T-cell (primary cell): ENCODE measurements at places on chromosomes 12 and 14. TPM values are rescaled to one million over a fixed set of nuclear protein-coding genes. Genes with fewer than 3 reads are reported as not detected.

GRCh38 chr14:26959437-26959836 is 361.6 kb upstream of the NOVA1 start:
- DNase-seq = no peak

GRCh38 chr14:99660794-99661193 is 15.9 kb downstream of the HHIPL1 start:
- DNase-seq = no peak

DNA sequence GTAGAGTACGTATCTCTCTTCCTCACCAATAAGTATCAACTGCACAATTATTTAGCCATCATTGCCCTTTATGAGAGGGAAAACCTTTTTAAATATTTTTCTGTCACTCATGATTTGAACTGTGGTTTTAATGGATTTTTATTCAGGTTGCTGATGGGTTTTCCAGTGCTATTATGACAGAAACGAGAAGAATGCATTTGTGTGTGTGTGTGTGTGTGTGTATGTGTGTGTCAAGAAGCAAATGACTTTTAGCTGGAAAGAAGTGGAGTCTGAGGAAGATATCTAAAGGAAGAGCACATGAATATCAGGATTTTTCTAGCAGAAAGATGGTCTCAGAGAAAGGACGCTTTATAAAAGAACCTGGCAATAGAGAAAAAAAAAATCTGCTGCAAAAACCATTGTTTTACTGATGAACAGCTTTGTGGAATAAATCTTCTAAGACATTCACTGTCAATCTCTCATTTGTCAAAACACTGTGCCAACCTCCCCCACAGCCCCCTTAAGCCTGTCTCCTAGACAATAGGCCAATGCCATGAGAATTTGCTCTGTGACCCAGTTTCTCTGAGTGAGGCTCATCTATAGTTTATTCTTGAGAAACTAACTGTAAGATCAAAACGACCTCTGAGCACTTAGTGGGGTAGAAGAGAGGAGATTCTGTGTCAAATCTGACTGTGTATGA is 417.7 kb downstream of the FLRT2 start:
- DNase-seq = no peak

DNA sequence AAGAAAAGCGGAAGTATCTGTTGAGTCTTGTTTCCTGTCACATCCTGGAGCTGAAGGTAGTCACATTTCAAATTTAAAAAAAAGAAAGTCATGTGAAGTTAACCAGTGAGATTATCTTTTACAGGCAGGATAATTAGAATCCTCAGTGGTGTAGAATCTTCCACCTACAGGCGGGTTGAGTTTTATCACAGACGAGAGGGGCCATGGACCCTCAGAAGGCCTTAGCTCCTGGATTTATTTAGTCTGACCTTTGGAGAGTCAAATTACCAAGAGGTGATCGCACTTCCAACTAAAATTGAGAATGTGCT is 13.0 kb upstream of the GNG2 start:
- DNase-seq = no peak

DNA sequence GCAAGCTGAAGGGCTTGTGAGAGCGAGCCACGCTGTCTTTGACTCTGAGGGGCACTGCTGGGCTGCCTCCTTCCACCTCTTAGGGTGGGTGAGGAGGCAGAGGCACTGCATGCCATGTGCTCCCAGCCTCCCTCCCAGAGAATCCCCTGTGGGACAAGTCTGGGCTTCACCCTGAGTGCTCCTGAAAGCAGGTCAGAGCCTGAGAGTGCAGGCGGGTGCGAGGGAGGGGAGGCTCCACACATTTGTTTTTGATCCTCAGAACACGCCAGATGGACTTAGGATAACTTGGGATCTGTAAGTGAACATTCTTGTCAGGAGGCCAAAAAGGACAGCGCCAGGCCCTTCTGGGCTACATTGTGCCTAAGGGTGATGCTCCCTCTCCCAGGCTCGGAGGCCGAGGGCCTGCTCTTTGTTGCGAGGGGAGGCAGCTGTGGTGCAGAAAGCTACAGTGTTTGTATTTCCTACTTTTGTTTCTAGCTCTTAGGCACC is 155.4 kb downstream of the TMX1 start:
- DNase-seq = no peak

GRCh38 chr14:105933238-105933637 is 406.9 kb downstream of the TMEM121 start:
- no peak for DNase-seq

DNA sequence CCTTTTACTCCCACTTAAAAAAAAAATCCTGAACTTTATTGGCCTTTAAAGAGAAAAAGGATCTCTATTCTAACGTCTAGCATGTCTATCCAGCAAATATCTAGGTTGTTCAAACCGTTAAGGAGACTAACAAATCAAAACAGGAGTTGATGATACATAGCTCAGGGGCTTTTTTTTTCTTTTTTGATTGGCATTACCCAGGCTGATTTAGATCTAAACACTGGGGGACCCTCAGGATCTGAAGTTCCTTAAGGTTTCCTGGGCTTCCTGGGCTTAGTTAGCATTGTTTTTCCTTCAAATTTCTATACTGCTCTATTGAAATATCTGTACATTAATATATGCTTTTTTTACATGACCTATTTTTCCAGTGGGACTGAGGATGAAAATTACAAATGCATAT is 42.3 kb downstream of the EFCAB11 start:
- DNase-seq = no peak

- no peak for DNase-seq
Observed at GRCh38 chr14:78697341-78697740, 527.2 kb downstream of the NRXN3 start.

DNA sequence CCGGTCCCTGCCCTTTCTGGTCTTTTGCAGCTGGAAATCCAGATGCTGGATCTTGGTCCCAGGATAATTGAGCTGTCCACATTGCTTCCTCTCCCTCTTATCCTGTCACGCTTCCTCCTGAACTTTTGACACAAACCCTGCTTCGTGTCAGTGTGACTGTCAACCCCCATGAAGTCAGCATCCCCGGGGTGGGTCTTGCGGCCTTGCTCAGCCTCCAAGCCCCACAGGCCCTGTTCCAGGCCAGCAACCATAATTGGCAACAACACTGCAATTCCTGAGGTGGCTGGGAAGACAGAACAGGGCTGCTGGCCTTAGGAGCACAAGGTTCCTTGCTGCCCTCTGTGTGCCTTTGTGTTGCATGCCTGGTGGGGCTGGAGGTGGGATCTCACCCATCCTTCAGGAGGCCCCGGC is 74.9 kb downstream of the NTF3 start:
- DNase-seq = no peak

- DNase-seq = no peak
Observed at GRCh38 chr14:49733836-49734235, 34.1 kb upstream of the KLHDC2 start.

GRCh38 chr12:25463521-25463920 is 89.6 kb downstream of the LMNTD1 start:
- DNase-seq = no peak

DNA sequence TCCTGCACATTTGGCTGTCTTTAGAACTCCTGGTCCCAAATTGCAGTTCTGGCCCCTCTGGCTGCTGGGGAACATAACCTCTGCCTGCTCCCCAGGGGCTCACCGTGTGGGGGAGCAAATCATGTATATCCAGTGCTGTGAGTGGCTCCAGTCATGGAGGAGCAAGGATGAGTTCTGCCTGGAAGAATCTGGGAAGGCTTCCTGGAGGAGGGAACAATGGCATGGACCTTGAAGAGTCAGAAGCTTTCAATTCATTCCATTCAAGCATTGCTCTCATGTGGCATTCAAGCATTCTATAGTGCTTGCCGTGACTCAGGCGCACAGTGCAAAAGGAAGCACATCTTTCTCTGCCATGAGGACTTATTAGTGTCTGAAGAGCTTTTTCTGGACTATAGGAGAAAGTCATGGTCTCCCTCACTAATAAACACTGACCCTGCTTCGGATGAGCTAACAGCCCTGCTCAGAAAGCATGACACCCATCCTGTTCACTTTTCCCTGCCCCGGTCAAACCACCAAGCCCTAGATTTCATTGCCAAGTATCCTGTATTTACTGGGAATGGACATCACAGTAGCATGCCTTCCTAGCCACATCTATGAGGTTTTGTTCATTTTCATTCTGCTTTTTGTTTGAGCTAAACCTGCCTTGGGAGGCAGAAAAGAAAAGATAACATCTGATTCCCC is 3.5 kb downstream of the IFI27 start:
- no peak for DNase-seq

DNA sequence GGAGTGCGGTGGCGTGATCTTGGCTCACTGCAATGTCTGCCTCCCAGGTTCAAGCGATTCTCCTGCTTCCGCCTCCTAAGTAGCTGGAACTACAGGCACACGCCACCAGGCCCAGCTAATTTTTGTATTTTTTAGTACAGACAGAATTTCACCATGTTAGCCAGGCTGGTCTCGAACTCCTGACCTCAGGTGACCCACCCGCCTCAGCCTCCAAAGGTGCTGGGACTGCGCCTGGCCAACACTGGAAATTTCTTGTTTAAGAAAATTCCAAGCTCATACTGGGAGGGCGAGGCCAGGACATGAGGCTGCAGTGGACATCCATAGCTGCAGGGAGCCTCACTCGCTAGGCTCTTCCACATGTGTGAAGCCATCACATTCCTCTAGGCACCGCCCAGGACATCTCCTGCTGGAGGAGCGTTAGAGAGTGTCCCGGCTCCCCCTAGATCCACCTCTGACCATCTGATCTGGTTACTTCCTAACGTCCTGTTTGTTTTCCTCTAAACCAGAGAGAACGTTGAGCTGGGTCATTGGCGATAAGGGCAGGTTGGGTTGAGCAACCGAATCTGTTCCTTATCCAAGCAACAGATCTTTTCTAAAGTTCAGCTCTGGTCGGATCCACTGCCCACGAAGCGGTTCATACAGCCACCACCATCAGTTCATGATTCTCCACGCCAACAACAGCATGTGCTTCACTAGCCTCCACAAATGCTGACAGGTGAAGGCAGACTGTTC is 108.2 kb upstream of the MED13L start:
- DNase-seq = no peak

GRCh38 chr12:25578411-25579143 is 25.5 kb upstream of the LMNTD1 start:
- DNase-seq = no peak

GRCh38 chr14:22329371-22329770 is 259.7 kb downstream of the DAD1 start:
- no peak for DNase-seq

DNA sequence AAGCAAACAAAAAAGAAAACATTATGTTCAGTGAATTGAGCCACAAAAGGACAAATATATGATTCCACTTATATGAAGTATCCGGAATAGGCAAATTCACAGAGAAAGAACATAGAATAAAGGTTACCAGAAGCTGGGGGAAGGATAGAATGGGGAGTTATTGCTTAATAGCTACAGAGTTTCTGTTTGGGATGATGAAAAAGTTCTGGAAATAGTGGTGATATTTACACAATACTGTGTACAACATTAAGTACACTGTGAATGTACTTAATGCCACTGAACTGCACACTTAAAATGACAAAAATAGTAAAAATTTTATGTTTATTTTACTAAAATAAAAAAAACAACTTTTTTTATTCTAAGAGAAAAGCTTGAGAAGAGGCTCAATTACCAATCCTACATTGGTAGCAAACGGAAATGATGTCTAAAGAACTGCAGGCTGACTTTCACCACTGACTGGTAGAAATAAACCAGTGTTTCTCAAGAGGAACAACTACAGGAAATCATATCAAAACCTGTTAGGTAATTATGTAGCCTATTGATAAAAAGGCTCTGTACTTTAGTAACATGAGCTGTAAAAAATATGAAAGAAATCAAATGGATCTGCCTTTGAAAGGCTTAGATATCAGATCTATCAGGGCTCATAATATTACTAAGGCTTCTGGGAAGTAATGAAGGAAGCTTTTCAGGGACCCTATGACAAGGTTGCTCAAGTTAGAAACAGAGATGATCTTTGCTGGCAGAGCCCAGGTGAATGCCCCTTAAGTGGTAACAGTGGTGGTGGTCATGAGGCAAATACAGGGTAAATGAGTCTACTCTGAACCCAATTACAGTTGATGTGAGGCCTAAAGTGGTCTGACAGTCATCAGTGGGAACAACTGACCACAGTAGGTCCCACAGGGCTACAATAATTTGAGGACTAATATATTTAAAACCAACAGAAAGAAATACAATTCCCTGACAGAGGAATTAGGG is 41.3 kb downstream of the BAZ1A start:
- DNase-seq = no peak

GRCh38 chr12:1305063-1305434 is 289.3 kb downstream of the FBXL14 start:
- no peak for DNase-seq

Gene CAND1
- total RNA-seq = 113 TPM

Gene CMA1
- total RNA-seq = not detected

Gene KCNA5
- total RNA-seq = not detected

Gene PROX2
- total RNA-seq = 0.12 TPM

Gene ABCD2
- 10.9 TPM for total RNA-seq

Gene BIN2
- total RNA-seq = 196 TPM

Gene TSPAN19
- not detected for total RNA-seq

Gene KLHDC1
- 12.5 TPM for total RNA-seq
